ENCODE measurements at places on chromosomes 6 and 20.
A peak's percentile ranks its signal among the peaks of the same experiment; 100 is the strongest.

- no peak for DNase-seq
These were observed 163.5 kb upstream of the MLN start for GRCh38 chr6:33967265-33967767.

DNA sequence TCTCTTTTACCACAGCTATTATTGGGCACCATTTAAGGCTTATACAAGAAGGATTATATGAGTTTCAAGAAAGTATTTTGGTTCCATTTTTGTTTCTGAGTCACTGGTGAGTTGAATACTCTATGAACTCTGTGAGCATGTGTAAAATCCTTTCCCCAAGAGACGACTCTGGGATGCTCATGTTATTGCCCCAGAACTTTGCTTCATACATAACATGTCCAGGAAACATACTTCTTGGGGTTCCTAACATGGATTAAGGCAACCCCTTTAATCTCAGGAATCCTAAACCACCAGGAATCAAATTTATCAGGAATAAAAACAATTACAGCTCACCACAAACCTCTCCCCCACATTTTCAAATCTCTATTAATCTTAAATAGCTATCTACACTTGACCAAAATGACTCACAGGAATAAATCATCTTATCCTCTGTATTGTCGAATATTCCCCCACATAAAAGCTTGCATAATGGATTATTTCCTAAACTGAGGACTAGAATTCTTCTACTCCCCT is 117.5 kb upstream of the COL21A1 start:
- DNase-seq = no peak

DNA sequence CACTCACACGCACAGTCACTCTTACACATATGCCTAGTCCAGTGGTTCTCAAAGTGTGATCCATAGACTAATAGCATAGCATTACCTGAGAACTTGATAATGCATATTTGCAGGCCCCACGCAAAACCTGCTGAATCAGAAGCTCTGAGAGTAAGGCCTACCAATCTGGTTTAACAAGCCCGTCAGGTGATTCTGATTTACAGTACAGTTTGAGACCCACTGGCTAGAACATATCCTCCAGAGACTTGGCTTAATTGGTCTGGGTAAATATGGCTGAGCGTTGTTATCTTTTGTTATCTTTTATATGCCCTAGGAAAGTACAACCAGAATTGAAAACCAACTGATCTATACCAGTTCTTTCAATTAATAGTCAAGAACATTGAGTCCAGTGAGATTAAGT is 9.6 kb downstream of the TSPYL4 start:
- DNase-seq = no peak

GRCh38 chr6:157597461-157598312 is 216.7 kb downstream of the ZDHHC14 start:
- DNase-seq = peak; percentile 16

DNA sequence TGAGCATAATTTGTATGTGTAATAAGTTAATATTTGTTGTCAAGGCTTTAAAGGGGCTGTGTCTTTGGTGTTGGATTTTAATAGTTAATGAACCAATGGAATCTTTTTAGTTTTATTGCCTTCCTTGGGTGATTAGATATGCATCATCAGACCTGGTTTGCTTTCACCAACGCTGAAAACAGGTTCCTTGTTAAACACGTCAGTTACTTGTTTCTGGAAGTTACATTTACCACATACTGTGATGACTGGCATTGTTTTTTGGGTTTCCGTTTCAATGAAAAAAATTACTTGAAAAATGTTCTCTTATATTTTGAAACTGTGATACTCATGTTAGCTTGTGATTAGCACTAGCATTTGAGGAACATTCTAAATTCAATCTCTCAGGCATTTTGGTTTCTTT is 58.6 kb upstream of the RNF144B start:
- no peak for DNase-seq

- no peak for DNase-seq
These were observed 19.8 kb downstream of the IBTK start for GRCh38 chr6:82227770-82228169.

GRCh38 chr6:95240514-95240913 is 336.8 kb upstream of the MANEA start:
- no peak for DNase-seq

GRCh38 chr20:56985066-56985685 is 281.3 kb downstream of the BMP7 start:
- DNase-seq = no peak
